ENCODE measurements at places on chromosomes 6 and 20.

- no peak for DNase-seq
These were observed 79.8 kb upstream of the EEF1E1 start for GRCh38 chr6:8181951-8182845.

DNA sequence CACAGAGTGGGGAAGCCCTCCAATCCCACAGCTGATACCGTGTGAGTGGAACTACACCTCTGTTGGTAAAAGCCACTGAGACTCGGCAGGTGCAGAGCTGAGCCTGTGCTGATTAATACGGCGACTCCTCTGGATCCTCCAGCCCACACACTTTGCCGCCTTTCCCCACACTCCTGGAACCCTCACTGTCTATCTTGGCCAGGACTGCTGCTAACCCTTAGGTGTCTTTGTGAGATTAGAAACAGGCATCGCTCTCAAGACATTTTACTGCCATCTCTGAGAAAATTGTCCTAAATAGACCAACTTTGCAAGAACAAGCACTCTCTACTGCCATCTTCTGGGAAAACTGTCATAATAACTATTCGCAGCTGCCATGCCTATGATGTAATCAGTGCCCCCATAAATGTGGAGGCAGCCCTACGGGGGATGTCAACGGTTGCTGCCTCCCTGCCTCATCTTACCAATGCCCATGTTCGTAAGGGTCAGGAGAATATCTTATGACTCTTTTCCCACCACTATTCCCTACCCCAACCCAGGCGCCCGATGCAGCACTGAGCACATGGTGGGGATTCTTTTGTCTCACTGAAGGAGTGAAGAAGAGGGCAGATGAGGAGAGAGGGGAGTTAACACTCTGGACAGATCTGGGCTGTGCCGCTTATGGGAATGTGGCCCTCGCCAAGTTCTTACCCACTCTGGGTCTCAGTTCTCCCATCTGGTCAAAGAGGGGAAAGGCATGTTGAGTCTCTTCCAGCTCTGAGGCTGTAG is 26.1 kb upstream of the KCNB1 start:
- no peak for DNase-seq

GRCh38 chr6:11092668-11093375 is 812 bp upstream of the SMIM13 start:
- no peak for DNase-seq

DNA sequence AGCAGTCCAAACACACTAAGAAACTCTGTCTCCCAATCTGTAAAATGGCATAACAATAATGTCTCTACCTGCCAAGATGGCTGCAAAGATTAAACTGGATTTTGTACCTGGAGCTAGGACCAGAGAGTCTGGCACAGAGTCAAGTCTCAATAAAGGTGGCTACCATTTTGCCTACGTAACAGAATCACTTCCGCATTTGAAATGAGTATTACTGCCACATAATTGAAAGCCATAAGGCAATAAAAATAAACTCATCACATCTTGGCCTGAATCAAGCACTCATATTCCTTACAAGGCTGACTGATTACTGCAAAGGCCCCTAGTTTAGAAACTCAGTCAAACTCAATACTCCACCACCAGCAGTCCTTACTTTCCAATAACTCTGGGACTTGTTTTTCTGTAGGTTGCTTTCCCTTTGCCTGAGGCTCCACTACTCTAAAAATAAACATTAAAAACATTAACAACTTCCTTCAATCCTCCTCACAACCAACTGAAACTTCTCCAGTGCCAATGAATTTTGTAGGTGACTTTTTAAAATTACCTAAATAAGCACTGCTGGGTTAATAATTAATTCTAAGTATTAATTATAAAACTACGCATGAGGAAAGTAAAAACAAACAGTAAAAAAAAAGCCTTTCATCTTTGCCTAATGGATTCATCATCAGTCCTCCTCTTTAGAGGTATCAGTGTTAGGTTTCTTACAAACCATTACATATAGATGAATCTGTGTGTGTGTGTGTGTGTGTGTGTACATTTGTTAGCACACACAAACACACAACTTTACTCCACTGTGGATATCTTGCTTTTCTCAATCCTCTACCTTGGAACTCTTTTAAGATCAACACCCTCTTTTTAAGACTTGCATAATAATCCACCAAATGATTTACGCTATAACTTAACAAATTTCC is 3.7 kb downstream of the KIF16B start:
- no peak for DNase-seq

DNA sequence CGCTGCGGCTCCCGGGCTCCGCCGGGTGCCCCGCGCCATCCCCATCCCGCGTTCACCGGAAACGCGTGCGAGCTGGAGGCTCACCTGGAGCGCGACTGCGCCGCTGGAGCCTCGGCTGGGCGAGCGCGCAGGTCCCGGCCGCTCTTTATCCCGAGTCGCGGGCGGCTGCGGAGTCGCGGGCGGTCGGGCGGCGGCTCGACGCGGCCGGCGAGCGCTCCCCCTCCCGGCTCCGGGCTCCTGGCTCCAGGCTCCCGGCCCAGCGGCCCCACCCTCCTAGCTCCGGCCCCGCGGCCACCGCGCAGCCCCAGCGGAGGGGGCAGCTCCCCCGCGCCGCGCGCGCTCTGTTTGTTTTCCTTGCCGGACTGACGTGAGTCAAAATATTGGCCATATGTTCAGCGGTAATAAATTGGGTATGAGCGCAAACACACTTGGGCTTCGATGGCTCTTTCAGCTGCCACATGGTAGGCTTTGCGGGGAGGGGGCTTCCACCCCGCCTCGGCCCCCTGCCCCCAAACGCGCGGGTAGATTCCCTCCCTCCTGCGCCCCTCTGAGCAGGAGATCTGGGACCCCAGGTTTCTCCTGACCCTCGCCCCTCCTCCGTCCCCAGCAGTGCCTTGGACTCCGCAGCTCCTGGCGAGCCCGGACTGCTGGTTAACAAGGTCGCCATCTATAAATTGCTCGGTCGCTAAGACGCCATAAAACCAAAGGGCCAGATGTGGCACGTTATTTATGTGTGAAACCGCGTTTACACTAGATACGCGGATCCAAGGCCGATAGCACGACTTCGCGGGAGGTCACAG is 8.8 kb upstream of the NKX2-2 start:
- no peak for DNase-seq

GRCh38 chr20:10954908-10955580 is 281.2 kb upstream of the JAG1 start:
- no peak for DNase-seq

DNA sequence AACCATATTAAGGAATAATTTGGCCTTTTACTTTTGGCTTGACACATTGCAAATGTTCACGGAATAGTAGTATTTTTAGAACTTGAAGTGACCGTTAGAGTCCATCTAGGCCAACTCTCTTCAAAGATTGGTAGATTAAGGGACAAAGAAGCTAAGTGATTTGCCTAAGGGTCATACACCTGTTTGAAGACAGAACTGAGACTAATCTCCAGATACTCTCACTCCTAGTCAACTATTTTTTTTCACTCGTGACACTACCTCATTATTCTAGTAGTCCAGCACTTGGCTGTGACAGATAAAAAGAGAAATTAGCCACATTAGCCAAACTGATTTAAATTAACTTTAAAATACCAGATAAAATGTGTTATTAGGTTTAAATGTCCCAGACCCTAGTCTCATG is 10.6 kb downstream of the ACSS2 start:
- no peak for DNase-seq

GRCh38 chr6:130034378-130035146 is 16.2 kb downstream of the L3MBTL3 start:
- no peak for DNase-seq

DNA sequence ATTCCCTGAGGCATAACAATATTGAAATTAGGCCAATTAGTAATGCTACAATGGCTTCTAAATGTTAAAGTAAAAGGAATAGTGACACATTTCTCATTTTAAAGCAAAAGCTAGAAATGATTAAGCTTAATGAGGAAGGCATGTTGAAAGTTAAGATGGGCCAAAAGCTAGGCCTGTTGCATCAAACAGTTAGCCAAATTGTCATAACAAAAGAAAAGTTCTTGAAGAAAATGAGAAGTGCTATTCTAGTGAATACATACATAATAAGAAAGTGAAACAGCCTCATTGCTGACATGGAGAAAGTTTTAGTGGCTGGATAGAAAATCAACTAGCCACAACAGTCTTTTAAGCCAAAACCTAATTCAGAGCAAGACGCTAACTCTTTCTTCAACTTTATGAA is 12.9 kb downstream of the OR2A4 start:
- no peak for DNase-seq

GRCh38 chr6:38676236-38676973 is 26.5 kb downstream of the GLO1 start:
- no peak for DNase-seq

DNA sequence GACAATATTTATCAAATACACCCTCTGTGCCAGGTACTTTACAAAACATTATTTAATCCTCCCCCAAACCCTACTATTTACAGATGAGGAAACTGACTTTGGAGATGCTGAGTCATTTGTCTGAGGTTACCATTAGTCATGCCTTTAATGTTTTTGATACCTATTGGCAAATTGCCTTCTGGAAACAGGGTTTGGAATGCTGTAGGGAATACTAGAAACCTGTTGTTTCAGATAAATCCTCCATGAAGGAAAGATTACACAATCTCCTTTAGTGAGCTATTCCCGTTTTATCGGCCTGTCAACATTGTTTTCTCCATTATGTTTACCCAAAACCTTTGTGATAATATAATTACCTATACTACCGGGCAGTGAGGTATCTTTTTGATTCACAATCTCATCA is 93.6 kb upstream of the ADGRF1 start:
- no peak for DNase-seq

DNA sequence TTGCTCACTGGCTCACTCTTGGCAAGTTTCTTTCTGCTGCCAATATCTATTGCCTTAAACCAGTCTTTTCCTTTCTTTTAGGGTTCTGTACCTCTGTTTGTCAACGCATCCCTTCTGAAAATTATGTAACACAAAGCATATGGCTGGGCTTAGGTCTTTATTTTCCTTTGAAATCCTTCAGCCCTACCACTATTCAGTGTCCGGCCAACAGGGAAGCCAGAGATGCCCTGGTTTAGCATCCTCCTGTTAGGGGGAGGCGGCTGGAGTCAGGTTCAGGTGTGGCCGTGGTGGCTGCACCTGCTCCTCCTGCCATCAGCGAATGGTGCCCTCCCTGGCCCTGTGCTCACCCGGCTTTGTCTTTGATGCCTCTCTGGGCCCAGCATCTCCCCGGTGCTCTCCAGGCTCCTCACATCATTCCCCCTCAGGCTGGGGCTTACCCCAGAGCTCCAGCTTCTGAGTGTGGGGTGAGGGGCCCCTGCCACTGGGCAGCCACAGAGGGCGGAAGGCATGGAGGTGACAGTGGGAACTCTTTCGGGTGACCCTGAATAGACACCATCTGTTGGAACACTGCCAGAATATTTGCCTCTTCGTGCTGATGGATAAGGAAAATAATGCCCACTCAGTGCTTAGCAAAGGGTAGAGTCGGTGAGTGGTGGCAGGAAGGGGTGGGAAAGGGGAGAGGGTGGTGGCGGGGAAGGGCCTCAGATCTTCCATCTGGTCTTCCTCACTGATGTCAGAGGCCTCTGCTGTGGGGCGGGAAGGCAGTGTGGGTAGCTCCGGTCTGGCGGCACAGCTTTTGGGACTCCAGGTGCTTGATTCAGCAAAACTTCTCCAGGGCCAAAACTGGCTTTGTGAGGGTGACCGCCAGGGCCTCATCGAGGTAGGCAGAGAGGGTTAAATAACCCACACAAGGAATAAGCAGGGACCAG is 97.2 kb downstream of the DACT2 start:
- no peak for DNase-seq

GRCh38 chr6:7684076-7684475 is 41.8 kb upstream of the BMP6 start:
- DNase-seq: no peak

DNA sequence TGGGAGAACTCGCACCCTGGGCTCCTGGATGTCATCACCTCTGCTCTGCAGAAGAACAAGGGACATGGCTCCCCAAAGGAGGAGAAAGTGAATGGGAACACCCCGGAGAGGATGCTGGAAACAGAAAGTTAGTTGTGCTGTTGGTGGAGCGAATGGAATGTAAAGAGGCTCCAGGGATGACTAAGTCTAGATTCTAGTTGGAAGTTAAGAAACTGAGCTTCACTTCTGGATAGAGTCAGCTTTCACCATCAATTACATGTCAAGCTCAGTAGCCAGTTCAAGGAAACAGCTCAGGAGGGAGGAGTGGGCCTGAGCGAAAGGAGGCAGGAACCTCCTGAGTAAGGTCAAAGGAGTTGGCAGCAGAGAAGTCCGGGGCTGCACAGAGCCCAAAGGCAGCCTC is 132.1 kb upstream of the ARID1B start:
- DNase-seq: no peak

GRCh38 chr20:47506850-47507249 is 5.2 kb downstream of the NCOA3 start:
- no peak for DNase-seq

GRCh38 chr6:163327921-163328320 is 86.6 kb upstream of the QKI start:
- no peak for DNase-seq

DNA sequence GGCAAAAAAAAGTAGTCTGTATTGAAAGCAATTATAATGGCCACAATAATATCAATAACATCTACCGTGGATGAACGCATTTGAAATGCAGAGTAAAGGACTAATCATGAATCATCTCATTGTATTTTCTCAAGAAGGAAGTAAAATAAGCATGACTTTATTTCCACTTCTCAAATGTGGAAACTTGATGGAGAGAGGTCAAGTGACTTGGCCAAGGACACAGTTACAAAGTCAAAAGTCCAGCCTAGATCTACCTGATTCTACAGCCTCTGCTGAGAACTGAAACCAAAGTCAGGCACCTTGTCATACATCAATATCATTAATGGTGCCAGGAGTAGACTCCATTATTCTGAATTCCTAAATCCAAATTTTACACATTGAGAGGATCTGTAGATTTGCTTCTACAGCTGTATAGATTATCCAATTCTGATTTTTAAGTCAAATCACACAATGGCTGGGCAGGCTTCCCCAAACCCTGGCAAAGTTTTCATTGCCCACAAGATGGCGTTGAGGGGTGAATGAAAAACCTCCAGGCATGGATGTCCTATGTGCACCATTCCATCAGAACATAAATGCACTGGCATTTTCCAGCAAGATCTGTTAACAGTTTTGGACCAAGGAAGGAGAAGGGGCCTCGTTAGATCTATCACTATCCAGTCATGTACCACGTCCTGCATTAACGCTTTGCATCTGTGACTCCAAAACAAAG is 423.1 kb downstream of the MAFB start:
- DNase-seq: no peak

GRCh38 chr20:53413186-53413631 is 180.4 kb downstream of the ZNF217 start:
- DNase-seq: no peak

- DNase-seq: no peak
These were observed 236.7 kb downstream of the HAO1 start for GRCh38 chr20:7703551-7703961.

GRCh38 chr20:4875578-4876067 is 125.7 kb downstream of the SLC23A2 start:
- DNase-seq: no peak
